ENCODE measurements at places on chromosomes 5 and 9. TPM values are rescaled to one million over a fixed set of nuclear protein-coding genes. Genes with fewer than 3 reads are reported as not detected.

DNA sequence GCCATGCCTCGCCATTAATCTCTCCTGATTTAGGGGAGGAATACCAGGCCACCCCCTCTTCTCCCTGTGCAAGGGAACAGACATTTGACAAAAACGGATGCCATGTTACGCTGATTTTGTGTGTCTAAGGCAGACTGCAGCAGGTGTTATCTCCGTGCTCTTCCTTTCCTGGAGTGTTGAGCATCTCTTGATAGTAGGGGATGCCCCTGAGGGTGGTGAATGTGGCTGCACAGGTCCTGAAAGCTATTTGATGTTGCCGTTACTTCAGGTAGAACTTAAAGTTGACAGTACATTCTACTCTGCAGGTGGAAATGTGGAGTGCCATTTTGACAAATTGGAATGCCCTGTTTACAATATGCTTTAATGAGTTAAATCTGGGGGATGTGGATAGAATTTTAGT lies 21.5 kb downstream of the TENT4A start:
- no peak for DNase-seq

- no peak for DNase-seq
These were observed 112.8 kb upstream of the PRSS3 start for GRCh38 chr9:33682551-33682950.

- no peak for DNase-seq
These were observed 682.3 kb upstream of the ST8SIA4 start for GRCh38 chr5:101585366-101585765.

DNA sequence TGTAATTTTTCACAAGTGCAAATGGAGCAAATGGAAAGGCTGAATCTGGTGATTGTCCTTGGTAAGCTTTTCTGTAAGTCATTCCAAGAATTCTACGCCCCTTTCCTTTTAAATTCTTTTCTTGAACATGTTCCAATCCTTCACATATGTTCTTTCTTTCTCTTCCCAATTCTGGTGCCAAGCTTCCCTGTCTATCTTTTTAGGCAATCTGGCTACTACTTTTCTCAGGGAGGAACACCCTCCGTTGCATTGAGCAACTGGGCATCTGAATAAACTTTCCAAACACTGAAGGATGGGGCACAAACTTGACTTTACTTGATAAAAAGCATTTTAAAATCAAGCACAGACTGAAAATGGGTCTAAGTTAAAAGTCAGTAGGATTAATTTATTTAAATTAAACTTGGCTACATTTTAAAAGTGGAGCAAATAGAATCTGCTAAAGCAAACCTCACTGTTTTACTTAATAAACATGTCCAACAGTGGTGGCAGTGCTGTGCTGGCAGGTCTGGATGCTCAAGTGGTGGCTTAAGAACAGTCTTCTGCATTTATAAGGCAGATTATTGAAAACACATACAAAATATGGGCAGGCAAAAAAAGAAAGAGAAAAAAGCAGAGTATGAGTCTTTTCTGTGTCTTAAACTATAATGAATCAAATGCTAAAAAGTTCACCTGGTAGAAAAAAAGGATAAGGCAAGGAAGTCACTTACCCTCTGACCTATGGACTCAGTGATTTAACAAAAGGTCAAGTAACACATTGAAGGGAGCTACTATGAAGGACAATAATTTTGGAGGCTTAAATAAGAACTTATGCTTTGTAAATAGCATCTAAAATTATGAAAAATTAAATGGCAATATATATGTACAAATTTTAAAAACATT lies 5.4 kb downstream of the ELL2 start:
- peak; percentile 26 for DNase-seq

GRCh38 chr5:84693256-84693655 lies 308.6 kb upstream of the EDIL3 start:
- DNase-seq: peak; percentile 9

DNA sequence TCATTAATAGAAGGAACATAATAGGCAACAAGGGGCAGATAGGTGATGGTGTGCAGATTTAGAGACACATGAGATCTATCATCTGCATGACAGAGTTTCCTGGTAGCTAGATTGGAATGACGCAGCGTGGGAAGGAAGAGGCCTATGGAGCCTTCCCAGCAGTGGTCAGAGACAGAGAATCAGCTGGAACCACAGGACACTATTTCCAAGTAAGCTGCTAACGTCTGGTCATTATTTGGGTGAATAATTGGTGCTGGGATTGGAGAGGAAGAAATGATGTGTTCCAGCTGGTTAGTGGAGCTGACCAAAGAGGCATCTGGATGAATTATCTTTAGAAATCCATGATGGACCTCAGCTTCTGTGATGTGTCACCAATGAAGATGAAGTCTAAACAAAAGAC lies 91.2 kb upstream of the PRR16 start:
- no peak for DNase-seq

- DNase-seq: no peak
These were observed 216.5 kb downstream of the MCTP1 start for GRCh38 chr5:95068289-95068910.

GRCh38 chr9:134376386-134377142 lies 50.3 kb downstream of the RXRA start:
- DNase-seq: no peak

DNA sequence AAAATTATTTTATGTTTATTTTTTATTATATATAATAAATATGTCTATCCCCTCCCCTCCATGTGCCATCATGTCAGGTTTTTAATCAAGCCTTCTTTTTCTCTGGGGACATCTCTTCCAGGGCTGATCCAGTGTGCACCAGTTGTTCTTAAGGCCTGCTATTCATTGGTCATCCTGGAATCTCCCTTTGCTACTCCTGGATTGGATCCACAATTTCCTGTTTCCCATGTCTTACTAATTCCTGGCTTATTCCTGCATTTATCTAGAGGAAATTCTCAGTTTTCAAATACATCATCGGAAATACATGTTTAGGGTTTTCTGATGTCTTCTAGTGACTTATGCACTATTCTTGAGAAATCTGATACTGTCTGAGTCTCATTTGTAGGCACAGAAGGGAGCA lies 56.8 kb downstream of the ANGPTL2 start:
- peak; percentile 40 for DNase-seq

- no peak for DNase-seq
These were observed 51.2 kb upstream of the BARHL1 start for GRCh38 chr9:132531195-132531594.

- peak; percentile 21 for DNase-seq
These were observed 328 bp downstream of the CAMSAP1 start for GRCh38 chr9:135907006-135907430.

DNA sequence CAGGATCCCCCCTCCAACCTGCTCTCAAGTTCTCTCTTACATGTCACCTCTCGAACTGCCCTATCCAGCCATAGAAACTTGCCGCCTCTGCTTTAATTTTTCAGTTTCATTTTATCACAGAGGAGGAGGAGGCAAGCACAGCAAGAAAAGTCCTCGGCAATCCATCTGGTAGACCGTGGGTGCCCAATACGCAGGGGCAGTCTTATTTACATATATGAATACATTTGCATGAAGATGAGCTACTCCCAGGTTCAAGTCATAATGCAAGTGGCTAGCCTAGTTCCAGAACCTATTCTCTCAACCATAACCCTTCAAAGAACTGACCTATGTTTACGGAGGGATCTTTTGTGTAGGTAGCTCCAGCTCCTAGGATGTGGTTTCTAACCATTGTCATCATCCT lies 223.2 kb upstream of the PANK3 start:
- no peak for DNase-seq

DNA sequence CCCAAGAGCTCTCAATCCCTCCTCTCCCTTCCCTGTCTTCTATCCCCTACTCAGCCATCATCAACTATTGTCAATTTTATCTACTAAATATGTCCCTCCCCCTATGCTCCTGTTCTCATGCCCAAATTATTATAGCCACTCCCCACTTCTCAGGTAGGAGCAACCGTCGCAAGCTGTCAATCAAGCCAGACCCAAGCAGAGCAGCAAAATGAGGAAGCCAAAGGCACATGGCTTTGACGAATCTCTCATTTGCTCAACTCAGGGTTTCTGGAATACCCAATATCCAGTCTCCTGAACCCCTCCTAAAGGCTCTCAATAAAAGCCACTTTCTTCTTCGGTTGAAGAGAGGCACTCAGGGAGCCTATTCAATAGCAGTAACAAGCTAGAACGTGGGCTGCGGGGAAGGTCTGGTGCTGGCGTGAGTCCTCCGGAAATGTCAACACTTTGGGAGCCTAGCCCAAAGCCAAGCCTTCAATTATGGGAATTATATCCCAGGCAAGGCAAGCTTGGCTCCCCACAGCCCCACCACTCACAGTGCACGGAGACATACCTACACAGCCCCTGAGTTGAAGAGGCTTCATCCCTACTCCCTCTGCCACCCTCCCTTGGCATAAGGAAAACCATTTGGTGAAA lies 47.7 kb downstream of the SIL1 start:
- no peak for DNase-seq

DNA sequence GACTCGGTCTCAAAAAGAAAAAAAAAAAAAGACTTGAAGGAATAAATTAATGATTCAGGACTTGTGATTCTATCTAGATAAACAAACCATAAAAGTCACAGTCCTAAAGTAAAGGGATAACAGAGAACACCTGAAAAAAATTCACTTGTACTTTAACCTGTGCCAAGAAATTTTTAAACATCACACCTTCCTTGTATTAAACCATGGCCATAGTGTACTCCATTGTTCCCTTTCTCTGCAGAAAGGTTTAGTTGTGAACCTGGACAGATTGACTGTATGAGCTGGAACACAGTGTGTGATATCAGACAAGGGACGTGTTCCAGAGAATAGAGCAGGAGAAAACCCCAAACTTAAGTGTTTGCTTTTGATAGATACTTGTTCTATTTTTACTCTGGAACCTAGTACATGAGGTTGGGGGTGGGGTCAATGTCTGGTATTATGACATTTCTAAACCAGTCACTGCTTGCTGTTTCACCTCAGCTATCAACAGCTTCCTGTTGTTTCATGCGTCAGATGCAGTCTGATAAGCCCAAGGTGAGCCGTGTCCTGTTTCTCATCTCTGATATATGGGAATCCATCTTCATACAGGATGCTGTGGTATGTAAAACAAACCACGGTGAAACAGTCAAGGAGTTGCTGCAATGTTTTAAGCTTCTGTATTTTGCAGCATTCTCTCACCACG lies 62.5 kb upstream of the ITGA1 start:
- peak; percentile 70 for DNase-seq

DNA sequence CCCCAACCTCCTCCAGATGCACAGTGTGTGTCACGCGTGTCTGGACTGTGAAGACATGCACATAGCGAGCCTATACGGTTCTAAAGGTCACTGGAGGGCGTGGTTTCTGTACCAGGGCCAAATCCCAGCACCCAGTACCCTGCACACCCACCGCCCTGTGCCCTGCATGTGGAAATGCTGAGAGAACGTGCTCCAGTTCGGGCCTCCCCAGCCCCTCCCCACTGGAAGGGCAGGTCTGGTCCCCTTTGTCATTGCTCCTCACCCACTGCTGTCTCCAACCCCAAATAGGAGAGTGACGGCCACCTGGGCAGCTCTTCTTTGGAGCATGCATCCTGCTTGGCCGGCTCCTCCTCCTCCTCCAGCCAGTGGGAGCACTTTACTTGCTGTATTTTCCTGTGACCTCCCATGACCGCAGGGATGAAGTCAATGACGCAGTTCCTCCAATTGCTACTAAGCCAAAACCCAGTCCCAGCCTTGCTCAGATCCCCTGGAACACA lies 116.7 kb downstream of the WNK2 start:
- no peak for DNase-seq

DNA sequence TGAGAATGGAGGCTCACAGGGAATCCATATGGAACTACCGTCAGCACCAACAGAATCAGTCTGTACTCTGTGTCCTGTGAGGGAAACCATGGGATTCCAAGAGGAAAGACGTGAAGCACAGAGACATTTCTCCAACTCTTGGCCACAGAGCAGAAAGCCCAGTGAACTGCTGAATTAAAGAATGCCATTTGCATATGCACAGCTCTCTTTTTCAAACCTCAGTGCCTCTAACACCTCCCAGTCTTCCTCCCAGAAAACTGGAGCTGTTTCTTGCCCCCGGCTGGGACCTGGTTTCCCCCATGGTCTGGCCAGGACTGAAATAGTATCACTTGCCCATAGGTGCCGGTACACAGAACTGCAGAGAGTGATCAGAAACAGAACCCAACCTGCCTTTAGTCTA lies 69.6 kb upstream of the FER start:
- DNase-seq: no peak

DNA sequence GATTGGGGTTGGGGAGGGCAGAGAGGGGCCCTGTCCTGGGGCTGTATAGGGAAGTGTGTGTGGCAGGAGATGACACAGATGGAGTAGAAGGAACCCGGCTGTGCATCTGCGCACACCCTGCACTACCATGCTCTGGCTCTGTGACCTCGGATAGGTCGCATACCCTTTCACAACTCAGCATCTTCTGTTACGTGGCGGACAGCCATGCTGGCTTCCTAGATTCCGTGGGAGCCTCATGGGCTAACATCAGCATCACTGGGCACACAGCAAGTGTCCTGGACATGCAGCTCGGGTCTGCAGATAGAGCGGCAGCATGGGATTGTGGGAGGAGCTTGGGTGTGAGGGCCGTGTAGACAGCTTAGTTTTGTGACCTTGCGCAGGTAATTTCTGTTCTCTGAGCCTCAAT lies 9.2 kb downstream of the ARPC5L start:
- DNase-seq: no peak

DNA sequence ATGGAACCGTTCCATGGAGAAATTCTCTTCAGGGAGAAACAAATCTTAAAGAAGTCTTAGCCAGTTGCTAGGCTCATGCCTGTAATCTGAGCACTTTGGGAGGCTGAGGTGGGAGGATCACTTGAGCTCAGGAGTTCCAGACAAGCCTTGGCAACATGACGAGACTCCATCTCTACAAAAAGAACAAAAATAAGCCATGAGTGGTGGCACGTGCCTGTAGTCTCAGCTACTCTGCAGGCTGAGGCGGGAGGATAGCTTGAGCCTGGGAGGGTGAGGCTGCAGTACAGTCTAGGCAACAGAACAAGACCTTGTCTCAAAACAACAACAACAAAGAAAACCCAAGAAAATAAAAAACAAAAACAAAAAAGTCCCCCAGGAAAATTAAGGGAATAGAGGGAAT lies 8.2 kb downstream of the HSPB3 start:
- DNase-seq: no peak

DNA sequence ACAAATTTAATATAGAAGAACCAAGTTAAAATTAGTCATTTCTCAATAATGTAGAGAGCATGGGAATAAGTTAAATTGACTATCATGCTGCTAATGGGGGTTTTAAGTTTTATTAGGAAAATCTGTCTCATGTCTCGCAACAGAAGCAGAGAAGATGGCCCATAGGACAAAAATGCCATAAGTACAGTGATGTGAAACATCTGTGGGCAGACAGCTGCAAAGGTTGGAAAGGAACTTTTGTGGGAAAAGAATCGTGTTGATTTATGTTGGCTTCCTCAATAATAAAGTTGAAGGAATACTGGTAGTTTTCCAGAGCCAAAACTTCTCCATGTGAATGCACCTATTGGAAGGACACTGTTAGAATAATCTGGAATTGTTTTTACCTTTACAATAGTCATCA lies 44.8 kb downstream of the VCAN start:
- DNase-seq: no peak

- DNase-seq: no peak
These were observed 12.3 kb downstream of the GAPT start for GRCh38 chr5:58503390-58504046.

Gene FAM78A
- 0.24 TPM for total RNA-seq

Gene NAIP
- 0.78 TPM for total RNA-seq

Gene FABP6
- 3.6 TPM for total RNA-seq

Gene C5orf15
- 213 TPM for total RNA-seq

Gene DMRTA1
- total RNA-seq: 1.1 TPM

Gene POLR3G
- total RNA-seq: 22.6 TPM

Gene PTPRD
- total RNA-seq: 0.84 TPM

Gene ICE1
- total RNA-seq: 18.4 TPM

Gene PCDHGA3
- total RNA-seq: 0.12 TPM

Gene PCDHB14
- 0.88 TPM for total RNA-seq

Data from RPMI7951 (cell line).